Fibroblast of mammary gland (primary cell): ENCODE measurements at places on chromosomes 3 and 15.

DNA sequence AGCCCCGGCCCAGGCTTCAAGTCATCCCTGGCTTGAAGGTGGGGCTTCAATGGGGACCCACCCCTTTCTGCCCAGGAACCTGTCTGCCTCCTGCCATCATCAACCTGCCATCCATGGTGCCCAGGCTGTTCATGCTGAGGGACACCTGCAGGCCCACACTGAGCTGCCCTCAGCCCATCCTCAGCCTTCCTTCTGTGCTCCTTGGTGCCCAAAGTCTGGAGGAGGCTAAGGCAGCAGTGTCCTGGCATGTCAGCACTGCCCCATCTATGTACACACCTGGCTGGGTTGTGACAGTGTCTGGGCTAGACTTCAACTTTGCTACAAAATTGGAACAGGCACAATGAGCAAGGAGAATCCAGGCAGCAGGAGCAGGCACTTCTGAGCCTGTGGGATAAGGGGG lies 745.3 kb upstream of the EPHA6 start:
- DNase-seq: no peak

- DNase-seq: no peak
Observed at GRCh38 chr3:53944028-53944427, 52.4 kb upstream of the SELENOK start.

- DNase-seq: no peak
Observed at GRCh38 chr3:194817592-194817930, 131.9 kb downstream of the FAM43A start.

DNA sequence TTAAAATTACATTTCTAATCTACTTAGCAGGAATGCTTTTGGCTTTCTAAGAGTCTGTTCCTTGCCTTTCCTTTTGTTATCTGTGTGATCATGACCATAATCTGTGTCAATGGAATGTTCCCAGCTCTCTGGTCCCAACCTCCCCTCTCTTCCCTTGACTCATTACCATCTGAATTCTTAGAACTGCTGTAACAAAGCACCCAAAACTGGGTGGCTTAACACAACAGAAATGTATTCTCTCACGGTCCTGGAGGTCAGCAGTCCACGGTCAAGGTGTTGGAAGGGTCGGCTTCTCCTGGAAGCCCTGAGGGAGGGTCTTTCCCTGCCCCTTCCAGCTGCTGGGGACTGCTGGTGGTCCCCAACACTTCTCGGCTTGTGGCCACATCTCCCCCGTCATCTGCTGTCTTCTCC lies 81.1 kb downstream of the LRRK1 start:
- no peak for DNase-seq

GRCh38 chr15:82020625-82021394 lies 25.0 kb downstream of the MEX3B start:
- no peak for DNase-seq

DNA sequence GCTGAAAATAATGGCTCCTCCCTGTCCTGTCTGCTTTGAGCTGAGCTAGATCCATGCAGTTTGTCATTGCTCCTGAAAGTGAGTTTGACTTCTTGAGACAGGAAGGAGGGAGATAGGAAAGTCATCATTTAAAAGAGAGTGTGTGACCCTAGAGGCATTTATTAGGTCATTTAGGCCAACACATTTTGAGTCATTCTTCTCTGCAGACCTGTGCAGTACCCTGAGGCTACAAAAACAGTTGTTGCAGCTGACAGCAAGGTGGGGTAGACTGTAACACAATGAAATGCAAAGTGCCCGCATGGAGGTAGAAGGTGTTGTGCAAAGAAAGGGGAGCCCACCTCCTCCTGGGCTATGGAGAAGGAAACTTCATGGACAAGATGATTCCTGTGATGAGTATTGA lies 102.8 kb upstream of the PFN2 start:
- DNase-seq: no peak

- DNase-seq: no peak
Observed at GRCh38 chr3:171775943-171776342, 34.3 kb downstream of the PLD1 start.

- DNase-seq: no peak
Observed at GRCh38 chr3:122760453-122761271, 33.0 kb downstream of the HSPBAP1 start.

GRCh38 chr3:143603774-143604173 lies 244.5 kb downstream of the SLC9A9 start:
- no peak for DNase-seq

DNA sequence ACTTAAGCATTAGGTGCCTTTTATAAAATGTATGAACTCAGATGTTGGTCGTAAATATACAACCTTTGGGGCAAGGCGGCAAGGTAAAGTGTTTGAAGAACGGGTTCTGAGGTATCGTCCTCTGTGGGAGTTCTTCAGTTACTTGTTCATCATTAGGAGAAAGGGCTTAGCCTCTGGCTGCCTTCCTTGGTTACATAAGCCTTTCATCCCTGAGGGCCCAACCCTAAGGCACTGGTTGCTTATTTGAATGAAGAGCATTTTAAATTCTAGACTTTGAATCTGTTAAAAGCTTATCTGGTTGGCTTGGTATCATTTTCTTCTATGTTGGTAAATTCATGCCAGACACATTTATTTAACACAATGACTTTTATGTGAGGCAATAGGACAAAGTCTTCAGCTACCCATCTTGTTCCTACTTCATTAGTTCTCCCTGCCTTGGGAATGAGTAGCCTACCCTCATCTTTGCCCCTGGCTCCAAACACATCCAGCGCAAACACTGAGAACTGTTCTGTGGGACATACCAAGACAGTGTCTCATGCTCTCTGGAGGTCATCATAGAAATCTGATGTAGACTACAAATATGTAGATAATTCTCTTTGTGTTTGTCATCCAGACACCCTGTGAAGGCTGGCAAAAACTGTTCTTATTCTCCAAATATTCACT lies 12.4 kb upstream of the CCDC80 start:
- DNase-seq: peak; percentile 98

- DNase-seq: no peak
Observed at GRCh38 chr3:107456501-107456900, 66.3 kb upstream of the BBX start.

DNA sequence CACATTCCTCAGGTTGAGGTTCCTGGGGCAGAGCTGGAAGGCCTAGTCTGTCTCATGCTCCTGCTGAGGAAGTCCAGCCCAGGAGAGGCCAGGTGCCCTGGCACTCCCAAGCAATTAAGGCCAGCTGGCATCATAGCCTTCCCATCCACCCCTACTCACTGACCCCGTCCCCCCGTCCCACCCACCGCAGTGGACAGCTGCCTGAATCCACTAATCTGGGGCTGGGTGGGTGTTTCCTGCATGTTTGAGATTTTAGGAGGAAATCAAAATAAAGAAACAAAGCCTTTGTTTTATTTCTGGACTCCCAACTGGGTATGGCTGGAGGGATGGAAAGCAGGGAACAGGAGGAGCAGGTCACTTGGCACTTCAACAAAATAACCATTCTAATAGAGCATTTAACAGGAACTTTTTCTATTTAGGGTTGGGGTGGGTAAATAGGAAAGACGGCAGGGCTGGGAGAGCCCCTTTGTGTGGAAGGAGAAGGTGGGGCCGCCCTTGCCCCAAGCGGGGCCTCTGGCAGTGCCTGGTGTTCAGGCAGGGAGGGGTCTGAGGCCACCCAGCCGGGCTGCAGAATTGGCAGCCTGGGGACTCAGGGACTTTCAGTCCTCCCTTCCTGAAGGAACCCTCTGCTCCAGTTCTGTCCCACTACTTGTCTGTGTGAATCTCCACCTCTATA lies 8.5 kb downstream of the MRAS start:
- DNase-seq: no peak

GRCh38 chr15:63374686-63375520 lies 6.7 kb downstream of the CA12 start:
- DNase-seq: peak; percentile 83

GRCh38 chr15:39921274-39921638 lies 1.2 kb upstream of the GPR176 start:
- no peak for DNase-seq

GRCh38 chr3:196700801-196701200 lies 11.2 kb downstream of the CEP19 start:
- DNase-seq: no peak

DNA sequence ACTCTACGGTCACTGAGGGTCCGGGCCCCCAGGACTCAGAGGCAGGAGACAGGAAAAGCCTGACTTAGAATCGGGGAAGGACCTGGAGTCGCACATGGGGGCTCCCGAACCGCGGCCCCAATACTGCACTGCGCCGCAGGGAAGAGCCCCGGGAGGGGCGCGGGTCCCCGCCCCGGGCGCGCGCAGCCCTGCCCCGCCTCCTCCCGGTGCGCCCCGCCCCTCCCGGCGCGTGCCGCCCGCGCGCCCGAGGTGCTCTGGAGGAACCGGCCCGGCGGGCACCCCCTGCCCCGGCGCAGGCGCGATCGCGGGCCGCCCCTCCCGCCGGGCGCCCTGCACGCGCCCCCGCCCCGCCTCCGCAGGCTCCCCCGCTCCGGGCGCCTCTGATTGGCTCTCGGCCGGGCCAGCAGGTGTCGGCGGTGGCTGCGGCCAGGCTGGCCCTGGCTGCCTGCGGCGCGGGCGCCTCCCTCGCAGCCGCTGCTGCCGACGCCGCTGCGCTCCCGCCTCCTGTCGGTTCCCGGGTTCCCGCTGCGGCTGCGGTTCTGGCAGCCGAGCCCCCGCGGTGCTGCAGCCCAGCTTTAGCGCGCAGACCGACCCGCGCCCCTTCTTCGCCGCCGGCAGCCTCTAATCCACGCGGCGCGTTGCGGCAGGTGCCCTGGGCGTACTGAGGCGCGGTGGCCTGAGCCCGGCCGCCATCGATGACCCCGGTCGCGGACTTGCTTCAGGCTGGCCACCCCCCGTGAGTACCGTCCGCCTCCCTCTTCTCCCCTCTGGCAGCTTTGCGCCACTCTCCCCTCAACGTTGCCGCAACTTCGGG lies at the start of gene MYRIP:
TSS of gene MYRIP (plus strand) at position 429 of the 814 bp plus-strand sequence. CDS start 91,208 bp downstream, outside the sequence.
- DNase-seq: no peak

DNA sequence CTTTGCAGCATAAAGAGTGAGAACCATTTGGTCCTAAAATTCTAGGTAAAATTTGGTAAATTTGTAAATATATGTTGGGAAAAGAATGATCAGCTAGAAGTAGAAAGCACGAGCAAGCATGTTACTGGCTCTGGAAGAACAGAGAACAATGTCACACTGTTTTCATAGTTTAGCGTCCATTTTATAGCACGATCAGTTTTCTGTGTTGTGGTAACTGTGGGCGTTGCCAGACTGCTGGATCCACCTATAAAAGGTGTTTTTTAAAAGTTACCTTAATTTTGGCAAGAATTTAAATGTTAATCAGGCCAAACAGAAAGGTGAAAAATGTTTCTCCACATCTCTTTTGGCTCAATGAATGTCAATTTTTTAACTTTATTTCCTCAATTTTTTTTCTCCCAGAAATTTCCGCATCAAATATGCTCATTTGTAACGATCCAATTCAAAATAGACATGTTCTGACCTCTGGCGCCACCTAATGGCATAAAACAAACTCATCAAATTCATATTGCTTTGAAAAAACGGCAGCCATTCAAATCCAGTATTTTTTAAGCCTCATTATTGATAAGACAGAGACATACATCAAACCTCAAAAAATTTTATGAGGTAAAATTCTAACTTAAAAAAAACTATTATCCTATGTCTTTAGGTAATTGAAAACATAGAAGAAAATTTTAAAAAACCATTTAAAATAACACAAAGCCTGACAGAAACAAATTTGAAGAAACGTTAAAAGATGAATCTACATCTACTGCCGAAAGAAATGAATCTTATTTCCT lies 5.5 kb upstream of the GP5 start:
- peak; percentile 65 for DNase-seq

DNA sequence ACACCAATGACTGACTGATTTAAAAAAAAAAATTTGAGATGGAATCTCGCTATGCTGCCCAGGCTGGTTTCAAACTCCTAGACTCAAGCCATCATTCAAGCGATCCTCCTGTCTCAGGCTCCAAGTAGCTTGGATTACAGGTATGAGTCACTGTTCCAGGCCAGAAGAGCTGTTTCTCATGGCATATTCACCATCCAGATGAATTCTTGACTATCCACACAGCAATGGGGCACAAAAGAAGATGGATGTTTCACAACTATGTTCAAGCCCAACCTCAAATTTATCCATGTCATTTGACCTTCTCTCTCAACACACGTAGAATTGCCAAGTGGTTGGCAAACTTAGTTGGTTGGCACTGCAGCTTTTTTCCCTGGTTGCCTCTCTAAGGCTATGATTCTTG lies 40.6 kb downstream of the PRICKLE2 start:
- DNase-seq: peak; percentile 83

GRCh38 chr3:111667621-111668239 lies 72.6 kb upstream of the ZBED2 start:
- peak; percentile 33 for DNase-seq

DNA sequence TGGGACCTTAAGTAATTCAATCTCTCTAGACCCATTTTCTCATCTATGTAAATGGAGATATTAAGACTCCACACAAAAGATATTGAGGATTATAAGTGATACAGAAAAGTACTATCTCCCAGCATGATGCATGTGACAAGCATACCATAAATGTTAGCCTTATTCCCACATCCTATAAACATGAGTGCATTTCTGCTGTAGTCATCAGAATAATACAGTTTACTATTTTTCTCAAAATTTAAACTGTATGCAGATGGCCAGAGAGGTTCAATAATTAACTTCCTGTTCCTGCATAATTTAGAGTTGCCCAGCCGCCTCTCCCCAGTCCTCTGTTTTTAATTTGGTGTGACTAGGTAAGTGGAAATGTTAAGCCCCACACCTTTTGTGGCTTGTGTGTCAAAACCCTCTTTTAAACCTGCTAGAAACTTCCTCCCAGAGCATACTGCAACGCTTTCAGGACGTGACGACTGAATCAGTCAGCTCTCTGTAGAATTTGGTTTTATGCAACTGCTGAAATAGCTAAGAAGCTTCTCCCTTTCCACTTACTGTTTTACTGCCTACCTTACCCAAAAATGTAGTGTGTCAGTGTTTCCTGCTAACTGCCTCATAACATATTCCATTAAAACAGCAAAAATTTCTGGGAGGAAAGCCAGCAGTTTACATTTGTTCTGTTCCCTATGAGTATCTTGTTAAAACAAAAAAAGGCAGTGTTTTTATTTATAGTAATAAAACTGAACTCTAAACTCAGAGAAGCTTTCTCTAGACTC lies 1037.9 kb downstream of the EPHA3 start:
- no peak for DNase-seq
